ENCODE measurements at places on chromosomes 11 and 22.
A peak's percentile ranks its signal among the peaks of the same experiment; 100 is the strongest.

DNA sequence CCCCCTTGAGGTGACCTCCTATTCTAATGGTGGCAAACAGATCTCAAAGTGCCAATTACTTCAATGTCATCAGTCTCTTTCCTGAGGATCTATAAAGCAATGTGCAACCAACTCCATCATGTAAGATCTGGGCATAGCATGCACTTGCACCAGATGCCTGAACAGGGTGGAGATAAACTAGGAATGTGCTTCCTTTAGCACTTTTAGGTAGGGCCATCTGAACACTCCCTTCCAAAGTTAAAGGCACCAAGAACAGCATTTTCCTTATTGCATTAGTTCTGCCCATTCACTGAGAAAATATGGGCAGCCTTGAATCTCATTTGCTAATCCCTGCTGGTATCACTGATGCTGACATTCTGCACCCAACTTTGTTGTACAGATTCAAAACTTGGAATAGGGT is 112.0 kb downstream of the SGSM3 start:
- DNase-seq: no peak

GRCh38 chr22:20553947-20554741 is 46.7 kb downstream of the MED15 start:
- no peak for DNase-seq

DNA sequence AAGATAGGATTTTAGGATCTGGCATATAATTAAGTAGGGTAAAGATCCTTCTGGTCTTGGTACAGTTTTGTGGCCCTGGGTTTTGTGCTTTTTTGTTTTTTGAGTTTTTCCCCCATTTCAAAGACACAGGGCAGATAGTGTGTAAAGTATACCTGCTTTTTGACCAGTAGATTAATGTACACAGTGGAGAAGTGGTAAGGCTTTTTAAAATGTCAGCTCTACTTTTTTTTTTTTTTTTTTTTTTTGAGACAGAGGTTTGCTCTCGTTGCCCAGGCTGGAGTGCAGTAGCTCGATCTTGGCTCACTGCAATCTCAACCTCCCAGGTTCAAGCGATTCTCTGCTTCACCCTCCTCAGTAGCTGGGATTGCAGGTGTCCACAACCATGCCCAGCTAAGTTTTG is 4.0 kb downstream of the EP300 start:
- DNase-seq: no peak

GRCh38 chr11:69106031-69106811 is 49.5 kb upstream of the SMIM38 start:
- DNase-seq: no peak

DNA sequence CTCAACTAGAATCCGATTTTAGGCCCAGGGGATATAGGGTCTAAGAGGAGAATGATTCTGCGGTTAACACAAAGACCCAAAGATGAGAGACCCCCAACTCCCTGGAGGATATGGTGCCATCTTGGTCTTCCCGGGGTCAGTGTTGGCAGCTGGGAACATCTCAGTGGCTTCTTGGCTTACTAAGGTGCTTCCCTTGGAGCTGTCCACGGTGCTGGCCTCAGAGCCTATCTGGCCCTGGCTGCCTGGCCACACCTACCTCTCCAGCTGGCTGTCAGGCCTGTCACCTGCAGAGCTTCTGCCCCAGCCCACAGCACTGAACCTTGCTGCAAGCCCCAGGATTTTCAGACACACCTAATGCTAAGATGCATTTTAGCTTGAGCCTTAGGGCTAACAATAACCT is 70.7 kb upstream of the THY1 start:
- no peak for DNase-seq

- DNase-seq: no peak
These were observed 35.1 kb upstream of the SMTN start for GRCh38 chr22:31045900-31046538.

GRCh38 chr11:65102142-65103095 is 6.4 kb downstream of the VPS51 start:
- DNase-seq: no peak

DNA sequence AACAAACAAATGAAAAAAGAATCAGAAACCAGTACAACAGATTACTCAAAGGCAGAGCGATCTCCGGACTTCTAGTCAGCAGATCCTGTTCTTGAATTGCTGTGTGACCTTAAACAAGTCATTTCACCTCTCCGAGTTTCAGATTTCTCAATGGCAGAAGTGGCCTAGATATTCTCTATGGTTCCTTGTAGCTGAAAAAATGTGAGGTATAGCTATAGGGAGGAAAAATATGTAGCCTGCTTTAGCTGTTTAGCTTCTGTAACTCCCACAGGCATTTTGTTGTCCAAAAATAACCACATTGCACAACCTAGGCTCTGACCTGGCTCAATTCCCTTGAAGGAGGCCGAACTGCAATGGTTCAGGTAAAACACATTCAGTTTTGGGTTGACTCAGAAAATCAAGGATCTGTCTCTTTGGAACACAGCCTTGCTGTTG is 100.7 kb downstream of the DBX1 start:
- DNase-seq: no peak

GRCh38 chr11:134581966-134582769 is 170.1 kb upstream of the B3GAT1 start:
- DNase-seq: no peak

- DNase-seq: no peak
These were observed 19.8 kb downstream of the KCNQ1 start for GRCh38 chr11:2464451-2465165.

DNA sequence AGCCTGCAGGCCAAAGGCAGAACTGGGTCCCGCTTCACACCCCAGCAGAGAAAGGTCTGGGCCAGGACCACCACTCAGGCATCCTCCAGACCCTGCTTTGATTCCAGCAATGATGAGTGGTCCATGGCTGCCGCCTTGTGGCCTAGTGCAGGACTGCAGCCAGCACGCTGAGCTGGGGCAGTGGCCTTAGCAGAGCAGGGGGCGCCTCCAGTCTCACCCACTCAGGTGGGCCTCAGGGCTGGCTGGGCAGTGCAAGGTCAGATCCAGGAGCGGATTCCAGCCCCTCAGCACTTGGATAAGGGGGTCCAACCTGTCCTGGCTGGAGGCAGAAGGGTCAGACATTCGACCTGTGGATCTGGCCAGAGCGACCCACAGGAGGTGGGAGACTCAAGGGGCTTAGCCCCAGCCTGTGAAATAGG is 9.6 kb upstream of the PDE2A start:
- DNase-seq: peak; percentile 62

DNA sequence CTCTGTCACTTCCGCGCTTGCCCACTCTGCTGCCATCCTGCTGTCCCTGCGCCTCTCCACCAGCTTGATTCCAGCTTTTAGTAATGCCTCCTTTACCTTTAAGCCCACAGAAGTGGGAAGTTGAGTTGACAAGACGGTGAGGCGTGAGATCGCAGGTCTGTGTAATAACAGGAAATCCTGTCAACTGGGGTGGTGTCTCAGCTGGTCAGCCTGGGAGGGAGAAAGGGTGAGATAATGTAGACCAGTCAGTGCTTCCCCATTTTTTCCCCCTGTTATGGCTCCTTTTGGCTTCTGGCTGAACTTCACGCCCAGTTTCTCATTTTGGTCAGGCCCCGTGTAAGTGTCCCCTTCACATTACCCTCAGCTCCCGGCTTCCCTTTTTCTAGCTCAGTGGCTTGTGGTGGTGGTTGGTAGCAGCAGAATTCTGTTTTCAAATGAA is 98.9 kb downstream of the TRAF6 start:
- DNase-seq: peak; percentile 91

DNA sequence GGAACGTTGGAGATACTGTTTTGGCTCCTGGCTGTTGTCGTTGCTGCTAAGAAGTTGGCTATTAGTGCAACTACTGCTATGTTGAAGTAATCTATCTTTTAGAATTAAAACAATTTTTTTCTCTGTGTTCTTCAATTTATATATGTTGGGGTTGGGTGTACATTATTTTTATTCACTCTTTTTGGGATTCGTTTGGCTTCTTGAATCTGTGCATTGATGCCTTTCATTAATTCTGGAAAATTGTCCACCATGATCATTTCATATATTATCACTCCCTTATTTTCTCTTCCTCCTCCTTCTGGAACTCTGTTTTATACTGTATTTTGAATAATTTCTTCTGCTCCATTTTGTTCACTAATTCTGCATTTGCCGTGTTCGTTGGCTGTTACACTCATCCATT is 199.5 kb upstream of the PLET1 start:
- no peak for DNase-seq

DNA sequence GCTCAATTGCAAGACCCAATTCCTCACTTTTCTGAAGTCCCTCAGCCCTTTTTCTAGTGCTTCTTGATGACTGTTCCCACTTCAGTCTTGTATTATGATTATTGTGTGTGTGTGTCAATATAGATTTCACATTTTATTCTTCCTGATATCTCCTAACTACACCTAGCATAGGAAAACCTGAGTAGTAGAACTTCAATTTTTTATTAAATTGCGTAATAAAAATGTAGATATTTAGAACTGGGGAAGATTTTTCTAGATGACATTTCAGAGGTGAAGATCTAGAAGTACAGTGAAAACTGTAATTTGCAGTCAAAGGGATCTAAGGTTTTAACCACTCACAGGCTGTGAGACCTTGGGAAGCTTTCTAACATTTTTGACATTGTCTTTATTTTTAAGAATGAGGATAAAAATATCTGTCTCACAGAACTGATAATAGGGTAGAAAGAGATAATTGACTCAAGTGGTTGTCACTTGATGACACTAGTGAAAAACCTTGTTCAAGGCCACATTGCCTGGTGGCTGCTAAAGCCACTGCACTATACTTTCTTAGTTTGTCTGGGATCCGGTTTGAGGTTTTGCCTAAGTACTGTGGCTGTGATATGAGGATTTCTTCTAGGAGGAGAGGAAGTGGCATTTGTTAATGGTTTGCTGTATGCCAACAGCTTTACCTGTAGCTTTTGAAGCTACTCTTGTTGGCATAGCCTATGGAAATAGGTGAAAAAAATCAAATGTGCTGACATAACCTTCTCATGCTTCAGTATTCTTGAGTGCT is 32.2 kb upstream of the SESN3 start:
- no peak for DNase-seq

DNA sequence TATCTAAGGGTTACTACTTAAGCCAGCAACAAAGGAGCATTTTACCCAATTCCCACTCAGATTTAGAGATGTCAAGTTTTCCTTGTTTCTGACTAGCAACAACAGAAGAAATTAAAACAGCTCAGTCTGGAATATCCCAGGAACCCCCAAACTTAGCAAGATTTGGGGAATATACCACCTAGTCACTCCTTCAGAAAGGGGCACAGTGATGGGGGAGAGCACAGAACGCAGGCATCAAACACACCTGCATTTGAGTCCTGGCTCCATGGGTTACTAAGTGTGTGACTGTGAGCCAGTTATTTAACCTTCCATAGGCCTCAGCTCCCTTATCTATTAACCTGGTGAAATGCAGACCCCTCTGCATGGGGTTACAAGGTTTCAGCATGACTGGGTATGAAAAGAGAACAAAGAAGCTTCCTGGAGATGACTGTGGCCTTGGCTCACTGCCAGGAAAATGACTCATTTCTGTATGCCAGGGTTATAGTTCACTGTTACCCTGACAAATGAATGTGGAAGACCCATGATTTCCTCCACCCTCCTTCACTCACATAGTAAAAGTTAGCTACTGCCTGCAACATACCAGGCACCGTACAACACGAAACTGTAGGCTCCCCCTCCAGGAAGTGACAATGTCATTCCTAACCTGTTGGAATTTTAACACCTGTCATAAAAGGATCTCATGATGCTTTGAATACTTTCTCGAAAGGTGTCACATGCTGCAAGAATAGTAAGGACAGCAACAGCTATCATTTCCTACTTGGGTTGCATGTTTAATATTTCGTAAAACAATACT is 79.6 kb downstream of the ME3 start:
- no peak for DNase-seq

DNA sequence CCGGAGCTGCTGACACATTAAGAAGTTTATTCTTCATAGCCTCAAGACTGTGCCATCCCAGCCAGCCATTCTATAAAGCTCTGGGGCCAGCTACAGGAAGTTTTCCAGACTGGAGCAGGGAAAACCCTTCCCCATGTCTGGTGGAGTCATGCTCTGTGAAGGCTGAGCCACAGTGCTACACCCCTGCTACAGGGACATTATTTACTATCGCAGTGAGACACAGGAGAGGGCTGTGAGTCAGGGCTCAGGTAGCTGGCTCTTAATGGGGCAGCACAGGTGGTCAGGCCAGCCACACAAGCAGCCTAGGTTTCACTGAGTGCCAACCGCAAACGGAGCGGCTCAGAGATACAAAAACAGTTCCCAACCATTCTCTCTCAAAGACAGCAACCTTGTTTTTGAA is 12.1 kb downstream of the HPS4 start:
- DNase-seq: no peak

- DNase-seq: no peak
These were observed 50.9 kb upstream of the ME3 start for GRCh38 chr11:86723281-86723680.

- peak; percentile 71 for DNase-seq
These were observed at the start of gene CTSF for GRCh38 chr11:66568124-66568916. Gene CTSF, minus strand, starts transcription at chr11:66568606. Its CDS starts 120 bp downstream, at chr11:66568486.

DNA sequence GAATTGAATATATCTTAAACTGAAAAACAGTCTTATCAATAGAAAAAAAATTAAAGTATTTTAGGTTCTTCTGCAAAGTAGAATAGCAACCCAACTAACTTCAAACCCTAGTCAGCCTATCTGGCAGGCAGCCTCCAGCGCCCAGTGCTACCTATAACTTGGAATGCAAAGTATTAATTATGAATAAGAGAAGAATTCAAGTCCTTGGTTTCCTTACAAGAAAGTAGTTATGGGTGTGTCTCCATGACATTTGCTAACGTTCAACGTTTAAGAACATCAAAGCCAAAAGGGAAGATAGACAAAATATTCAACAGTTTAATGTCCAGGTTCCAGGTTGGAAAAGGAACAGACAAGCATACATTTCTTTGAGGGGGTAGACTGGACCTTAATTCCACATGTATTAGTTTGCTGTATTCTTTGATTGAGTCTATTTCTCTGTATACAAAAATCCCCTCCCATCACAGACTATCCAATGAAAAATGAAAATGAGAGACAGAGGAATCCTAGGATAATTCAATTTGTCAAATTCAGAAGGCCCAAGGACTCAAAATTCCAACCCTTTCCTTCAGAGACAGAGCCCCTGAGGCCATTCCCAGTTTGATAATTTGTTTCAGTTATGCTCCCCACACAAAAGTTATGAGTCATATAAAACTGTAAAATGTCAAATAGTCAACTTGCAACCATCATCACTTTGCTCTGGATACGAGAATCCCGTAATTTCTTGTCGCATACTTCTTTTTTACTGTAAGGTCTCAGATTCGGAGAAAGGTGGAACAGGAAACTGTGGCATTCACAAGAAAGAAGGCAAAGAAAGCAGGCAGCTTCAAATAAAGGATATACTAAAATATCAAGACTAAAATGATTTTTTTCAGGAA is 83.7 kb upstream of the CHRM4 start:
- DNase-seq: no peak

- DNase-seq: no peak
These were observed 40.2 kb downstream of the DIXDC1 start for GRCh38 chr11:111977146-111978027.
